Ovary (tissue), 10 donors: ENCODE measurements at places on chromosomes 12 and 14. TPM values are rescaled to one million over a fixed set of nuclear protein-coding genes. Genes with fewer than 3 reads are reported as not detected.

DNA sequence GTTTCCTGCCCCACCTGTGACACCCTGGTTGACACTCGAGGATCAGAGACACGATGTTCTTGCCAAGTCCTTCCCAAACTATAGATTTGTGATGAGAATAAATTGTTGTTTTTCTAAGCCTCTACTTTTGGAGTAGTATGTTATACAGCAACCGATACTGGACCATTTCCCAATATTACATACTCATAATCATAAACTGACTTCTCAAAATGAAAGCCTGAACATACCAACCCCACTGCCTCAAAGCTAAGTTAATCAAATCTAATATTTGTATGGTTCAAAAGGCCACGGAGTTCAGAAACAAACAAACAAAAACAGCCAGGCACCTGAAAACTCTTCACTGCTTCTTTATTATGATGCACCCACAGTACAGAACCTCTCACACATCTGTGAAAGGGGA lies 52.3 kb upstream of the GPHB5 start:
- no peaks in the 10 kb centered on the region for H3K4me1 ChIP-seq
- no peak for DNase-seq
- no peaks in the 10 kb centered on the region for H3K36me3 ChIP-seq
- no peak overlapping the region for H3K27ac ChIP-seq

DNA sequence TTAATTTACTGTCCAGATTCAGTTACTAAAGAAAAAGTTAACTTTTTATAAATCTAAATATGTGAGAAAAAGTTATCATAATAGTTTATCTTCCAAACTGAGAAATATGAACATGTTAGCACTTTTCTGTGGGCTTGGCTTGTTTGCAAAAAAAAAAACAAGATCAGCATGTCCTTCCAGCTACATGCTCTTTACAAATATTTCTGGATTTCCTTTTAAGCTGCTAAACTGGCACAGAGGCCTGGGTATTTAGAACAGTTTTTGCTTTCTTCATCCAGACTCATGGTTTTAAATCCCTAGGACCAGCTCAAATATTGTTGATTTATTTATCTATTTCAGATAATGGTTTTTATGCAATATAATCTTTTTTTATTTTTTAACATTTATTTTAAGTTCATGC lies 1444.5 kb upstream of the FLRT2 start:
- no peak overlapping the region for H3K27ac ChIP-seq
- no peak for DNase-seq
- no peak overlapping the region for H3K4me3 ChIP-seq

DNA sequence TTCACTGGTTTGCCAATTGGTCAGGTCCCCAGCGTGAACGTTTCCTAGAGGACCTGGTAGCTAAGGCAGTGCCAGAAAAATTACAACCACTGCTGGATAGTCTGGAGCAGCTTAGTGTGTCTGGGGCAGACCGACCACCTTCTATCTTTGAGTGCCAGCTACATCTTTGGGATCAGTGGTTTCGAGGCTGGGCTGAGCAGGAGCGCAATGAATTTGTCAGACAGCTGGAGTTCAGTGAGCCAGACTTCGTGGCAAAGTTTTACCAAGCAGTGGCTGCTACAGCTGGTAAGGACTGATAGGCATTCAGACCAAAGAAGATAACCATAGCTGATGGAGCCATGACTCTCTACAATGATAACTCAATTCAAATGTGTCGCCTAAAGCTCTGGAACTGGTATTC lies 2.5 kb downstream of the C14orf119 start:
- peaks cover 7% of the 10 kb centered on the region for H3K4me1 ChIP-seq
- no peaks in the 10 kb centered on the region for H3K27me3 ChIP-seq
- no peak for DNase-seq
- no peak overlapping the region for H3K27ac ChIP-seq
- H3K4me3 ChIP-seq: no peak overlapping the region

DNA sequence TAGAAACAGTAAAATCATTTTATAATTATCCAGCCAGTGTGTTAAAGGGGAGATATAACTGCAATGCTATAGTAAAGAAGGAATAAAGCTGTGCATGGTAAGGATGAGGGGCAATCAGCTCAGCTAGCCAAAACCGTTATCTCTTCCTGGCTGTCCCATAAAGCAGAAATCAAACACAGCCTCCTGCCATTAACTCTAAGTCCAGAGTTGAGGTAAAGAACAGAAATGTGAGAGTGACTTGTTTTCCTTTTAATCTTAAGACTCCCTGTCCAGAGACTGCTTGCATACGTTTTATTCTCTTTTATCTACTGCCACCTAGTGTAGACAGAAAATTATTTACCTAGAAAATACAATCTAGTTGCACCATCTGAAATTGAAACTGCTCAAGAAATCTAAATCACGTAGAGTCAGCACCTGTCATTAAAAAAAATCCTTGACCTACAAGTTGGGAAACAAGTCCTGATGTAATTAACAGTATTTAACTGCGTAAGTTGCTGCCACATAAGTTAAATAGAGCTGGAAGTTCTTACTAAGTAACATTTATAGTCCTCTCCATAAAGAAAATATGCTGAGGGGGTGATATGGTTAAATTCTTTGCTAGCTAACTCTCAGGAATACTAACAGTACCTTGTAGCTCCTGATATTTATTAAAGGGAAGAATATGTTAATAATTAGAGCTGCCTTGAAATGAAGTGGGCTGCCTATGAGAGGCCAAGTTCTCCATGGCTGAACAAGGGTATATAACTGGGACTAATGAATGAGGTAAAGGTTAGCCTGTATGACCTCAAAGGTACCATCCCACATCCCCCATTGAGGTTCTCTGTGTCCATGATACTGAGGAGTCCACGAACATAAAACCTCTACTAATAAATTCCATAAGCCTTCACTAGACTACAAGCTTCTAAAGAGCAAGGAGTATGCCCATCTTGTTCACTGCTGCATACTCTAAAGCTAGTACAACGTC lies 62.7 kb downstream of the GALNT4 start:
- H3K27me3 ChIP-seq: no peaks in the 10 kb centered on the region
- DNase-seq: no peak
- no peak overlapping the region for H3K4me3 ChIP-seq
- H3K4me1 ChIP-seq: peaks cover 2% of the 10 kb centered on the region
- H3K36me3 ChIP-seq: no peaks in the 10 kb centered on the region
- H3K27ac ChIP-seq: no peak overlapping the region

- H3K4me1 ChIP-seq: no peaks in the 10 kb centered on the region
- no peak overlapping the region for H3K4me3 ChIP-seq
- no peaks in the 10 kb centered on the region for H3K36me3 ChIP-seq
- H3K27ac ChIP-seq: no peak overlapping the region
- H3K27me3 ChIP-seq: no peaks in the 10 kb centered on the region
Measured at GRCh38 chr12:72888693-72889092, 616.5 kb downstream of the TRHDE start.

GRCh38 chr12:12521044-12521485 lies 41.6 kb downstream of the DUSP16 start:
- no peak overlapping the region for H3K27ac ChIP-seq
- H3K4me3 ChIP-seq: no peak overlapping the region
- no peaks in the 10 kb centered on the region for H3K36me3 ChIP-seq
- H3K4me1 ChIP-seq: no peaks in the 10 kb centered on the region
- H3K27me3 ChIP-seq: no peaks in the 10 kb centered on the region
- no peak for DNase-seq

DNA sequence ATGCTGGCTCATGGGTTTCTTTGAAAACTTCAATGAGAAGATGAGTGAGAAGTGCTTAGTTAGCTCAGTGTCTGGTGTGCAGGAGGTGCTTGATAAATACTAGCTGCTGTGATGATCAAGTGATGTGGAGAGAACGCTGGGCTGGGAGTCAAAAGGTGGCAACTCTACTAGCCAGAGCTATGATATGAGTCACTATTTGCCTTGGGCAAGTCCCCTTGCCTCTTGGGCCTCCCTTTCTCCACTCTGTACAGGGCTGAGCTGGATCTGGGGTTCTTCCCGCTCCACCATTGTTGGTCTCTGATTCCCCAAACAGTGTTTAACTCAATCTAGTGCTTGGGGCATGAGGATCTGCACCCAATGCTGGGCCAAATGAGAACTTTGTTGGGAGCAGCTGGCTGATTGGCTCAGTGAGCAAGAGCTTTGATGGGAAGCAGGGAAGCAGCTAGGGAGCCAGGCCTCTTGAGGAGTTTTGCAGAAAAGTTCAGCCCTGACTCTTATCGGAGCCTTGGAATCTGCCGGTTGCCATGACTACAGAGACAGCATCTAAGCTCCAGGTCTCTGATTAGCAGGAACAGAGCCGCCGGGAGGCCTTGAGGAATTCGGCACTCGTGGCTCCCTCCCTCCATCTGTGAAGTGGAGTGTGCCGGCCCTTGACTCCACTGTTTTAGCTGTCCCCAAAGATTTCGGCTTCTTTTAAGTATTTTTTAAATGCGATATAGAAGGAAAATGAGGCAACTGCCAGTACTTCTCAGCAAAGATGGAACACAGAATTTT lies 82.1 kb upstream of the HSPB8 start:
- no peaks in the 10 kb centered on the region for H3K4me1 ChIP-seq
- DNase-seq: no peak
- no peaks in the 10 kb centered on the region for H3K36me3 ChIP-seq
- H3K4me3 ChIP-seq: no peak overlapping the region
- no peaks in the 10 kb centered on the region for H3K27me3 ChIP-seq
- H3K27ac ChIP-seq: no peak overlapping the region

DNA sequence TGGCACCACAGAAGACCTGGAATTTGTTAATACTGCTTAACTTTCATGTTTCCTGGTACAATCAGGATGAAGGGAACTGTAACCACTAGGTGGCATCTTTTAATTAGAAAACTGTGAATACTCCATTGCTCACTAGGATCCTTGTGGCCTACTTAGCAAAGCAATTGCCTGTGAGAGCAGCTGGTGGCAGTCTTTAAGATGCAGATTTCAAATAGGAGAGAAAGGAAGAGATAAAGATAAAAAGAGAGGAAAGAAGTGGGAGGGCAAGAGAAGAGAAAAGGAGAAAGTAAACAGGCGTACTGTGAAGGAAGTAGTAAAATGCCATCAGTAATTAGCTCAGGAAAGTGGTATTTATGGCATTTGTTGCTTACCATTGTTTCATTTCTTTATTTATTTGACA lies 114.5 kb downstream of the RAD51B start:
- no peak overlapping the region for H3K27ac ChIP-seq
- H3K36me3 ChIP-seq: no peaks in the 10 kb centered on the region
- peaks cover 3% of the 10 kb centered on the region for H3K4me1 ChIP-seq
- DNase-seq: peak; percentile 53
- no peak overlapping the region for H3K4me3 ChIP-seq

GRCh38 chr12:22551624-22552023 lies 7.3 kb upstream of the C2CD5 start:
- no peak for DNase-seq
- no peak overlapping the region for H3K27ac ChIP-seq
- H3K36me3 ChIP-seq: no peaks in the 10 kb centered on the region
- no peaks in the 10 kb centered on the region for H3K27me3 ChIP-seq

- no peaks in the 10 kb centered on the region for H3K36me3 ChIP-seq
- H3K27ac ChIP-seq: no peak overlapping the region
- no peaks in the 10 kb centered on the region for H3K27me3 ChIP-seq
- no peak for DNase-seq
Measured at GRCh38 chr12:106521901-106522300, 60.9 kb upstream of the RFX4 start.

GRCh38 chr12:53754188-53754585 lies 2.4 kb upstream of the CISTR start:
- H3K4me1 ChIP-seq: peaks cover 4% of the 10 kb centered on the region
- H3K27me3 ChIP-seq: no peaks in the 10 kb centered on the region
- no peak overlapping the region for H3K27ac ChIP-seq
- no peaks in the 10 kb centered on the region for H3K36me3 ChIP-seq

DNA sequence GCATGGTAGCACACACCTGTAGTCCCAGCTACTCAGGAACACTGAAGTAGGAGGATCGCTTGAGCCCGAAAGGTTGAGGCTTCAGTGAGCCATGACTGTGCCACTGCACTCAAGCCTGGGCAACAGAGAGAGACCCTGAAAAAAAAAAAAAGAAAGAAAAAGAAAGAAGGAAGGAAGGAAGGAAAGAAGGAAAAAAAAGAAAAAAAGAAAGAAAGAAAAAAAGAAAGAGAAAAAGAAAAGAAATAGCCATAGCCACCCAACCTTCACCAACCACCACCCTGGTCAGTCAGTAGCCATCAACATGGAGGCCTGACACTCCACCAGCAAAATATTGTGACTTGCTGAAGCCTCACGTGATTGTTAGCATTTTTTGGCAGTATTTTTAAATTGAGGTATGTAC lies 21.4 kb upstream of the TMEM263 start:
- no peak overlapping the region for H3K27ac ChIP-seq
- no peaks in the 10 kb centered on the region for H3K4me1 ChIP-seq
- no peaks in the 10 kb centered on the region for H3K36me3 ChIP-seq
- no peaks in the 10 kb centered on the region for H3K27me3 ChIP-seq
- DNase-seq: no peak

Gene CCDC197
- not detected for total RNA-seq

Gene RNASE7
- not detected for total RNA-seq

Gene TPH2
- total RNA-seq: 0.23 TPM

Gene SERPINA1
- total RNA-seq: 8.2 TPM

Gene DTX1
- 0.56 TPM for total RNA-seq

Gene TBC1D30
- 2.0 TPM for total RNA-seq

Gene TRPV4
- not detected for total RNA-seq

Gene SERPINA12
- not detected for total RNA-seq
